Left colon (tissue), 2 donors: ENCODE measurements at places on chromosomes 2 and 18. TPM values are rescaled to one million over a fixed set of nuclear protein-coding genes. Genes with fewer than 3 reads are reported as not detected.

- DNase-seq: peak; percentile 28
Measured at GRCh38 chr2:24402242-24403097, 42.1 kb upstream of the ITSN2 start.

DNA sequence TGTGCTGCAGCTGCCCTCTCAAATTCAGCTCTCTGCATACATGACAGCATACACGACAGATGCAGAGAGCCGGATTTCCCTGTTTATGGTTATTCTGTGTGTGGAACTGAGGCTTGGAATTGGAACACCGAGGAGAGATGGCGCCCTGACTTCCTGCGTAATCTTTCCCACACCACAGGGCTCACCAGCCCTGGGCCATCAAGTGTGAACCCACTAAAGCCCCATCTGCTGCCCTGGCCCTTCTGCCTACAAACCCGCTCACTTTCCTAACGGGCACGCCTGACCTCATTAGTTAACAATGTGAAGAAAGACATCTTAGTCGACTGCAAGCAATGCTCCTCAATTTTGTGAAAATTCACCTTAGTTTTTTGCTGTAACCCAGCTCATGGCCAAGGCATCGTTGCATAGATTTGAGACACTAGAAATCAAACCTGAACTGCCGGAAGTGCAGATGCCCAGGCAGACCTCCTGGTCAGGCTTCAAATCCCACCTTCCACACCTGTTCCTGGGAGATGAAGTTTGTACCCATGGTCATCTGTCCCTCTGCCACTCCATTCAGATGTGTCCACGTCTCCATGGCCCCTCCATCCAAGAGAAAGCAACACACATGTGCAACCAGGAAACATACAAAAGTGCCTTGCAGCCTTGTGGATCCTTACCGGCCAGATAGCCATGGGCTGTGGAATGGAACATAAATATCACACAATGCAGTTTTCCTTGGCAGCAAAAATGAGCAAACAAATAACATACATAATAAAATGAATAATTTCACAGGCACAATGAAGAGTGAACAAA lies 5.0 kb upstream of the CIDEA start:
- DNase-seq: no peak

GRCh38 chr2:17104454-17104853 lies 413.8 kb downstream of the RAD51AP2 start:
- no peak for DNase-seq

Gene WDR54
- total RNA-seq: 5.4 TPM

DNA sequence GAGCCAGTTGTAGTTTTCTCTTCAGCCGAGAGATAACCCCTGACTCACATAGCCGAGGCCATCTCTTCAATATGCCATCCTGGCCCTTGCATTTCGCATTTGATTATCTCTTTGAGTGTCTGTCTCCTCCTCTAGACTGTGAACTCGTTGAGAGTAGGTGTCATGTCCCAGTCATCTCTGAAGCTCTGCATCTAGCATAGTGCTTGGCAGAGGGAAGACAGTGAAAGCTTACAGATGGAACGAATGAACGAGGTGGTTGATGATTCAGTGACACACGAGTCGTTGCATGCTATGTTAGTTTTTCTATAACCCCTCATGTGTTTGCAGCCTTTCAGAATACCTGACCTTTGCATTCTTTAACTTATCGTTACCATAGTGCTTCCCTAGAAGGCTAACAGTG lies 59.9 kb upstream of the CYRIA start:
- DNase-seq: no peak

Gene LOXHD1
- total RNA-seq: not detected

Gene RND3
- 77.8 TPM for total RNA-seq

- DNase-seq: no peak
Measured at GRCh38 chr2:19352946-19353720, 5.3 kb downstream of the OSR1 start.

Gene FKBP1B
- total RNA-seq: 22.3 TPM

Gene GKN1
- not detected for total RNA-seq

DNA sequence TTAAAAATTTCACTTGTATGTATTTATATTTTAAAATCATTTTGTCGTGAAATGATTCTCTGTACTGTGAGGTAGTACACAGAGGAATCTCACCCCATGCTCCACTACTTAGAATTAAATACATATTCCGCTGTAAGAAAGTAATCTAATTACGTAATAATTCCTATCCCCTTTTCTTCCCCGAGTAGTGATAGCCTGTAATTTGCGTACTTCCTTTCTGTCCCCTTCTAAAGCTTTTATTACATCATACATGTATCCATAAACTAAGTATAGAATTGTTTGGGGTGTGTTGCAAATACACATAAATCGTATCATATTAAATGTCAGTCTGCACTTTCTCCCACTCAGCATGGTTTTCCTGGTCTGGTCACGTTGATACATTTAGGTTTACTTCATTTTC lies 12.4 kb upstream of the CHCHD5 start:
- DNase-seq: no peak

GRCh38 chr2:213818436-213818835 lies 534.2 kb downstream of the SPAG16 start:
- DNase-seq: no peak

- no peak for DNase-seq
Measured at GRCh38 chr2:148524519-148524919, 120.0 kb upstream of the EPC2 start.

Gene IL36G
- not detected for total RNA-seq

Gene CSRNP3
- 2.7 TPM for total RNA-seq

GRCh38 chr2:30115141-30115980 lies 31.4 kb upstream of the YPEL5 start:
- peak; percentile 61 for DNase-seq

Gene ABCB11
- total RNA-seq: 4.1 TPM

DNA sequence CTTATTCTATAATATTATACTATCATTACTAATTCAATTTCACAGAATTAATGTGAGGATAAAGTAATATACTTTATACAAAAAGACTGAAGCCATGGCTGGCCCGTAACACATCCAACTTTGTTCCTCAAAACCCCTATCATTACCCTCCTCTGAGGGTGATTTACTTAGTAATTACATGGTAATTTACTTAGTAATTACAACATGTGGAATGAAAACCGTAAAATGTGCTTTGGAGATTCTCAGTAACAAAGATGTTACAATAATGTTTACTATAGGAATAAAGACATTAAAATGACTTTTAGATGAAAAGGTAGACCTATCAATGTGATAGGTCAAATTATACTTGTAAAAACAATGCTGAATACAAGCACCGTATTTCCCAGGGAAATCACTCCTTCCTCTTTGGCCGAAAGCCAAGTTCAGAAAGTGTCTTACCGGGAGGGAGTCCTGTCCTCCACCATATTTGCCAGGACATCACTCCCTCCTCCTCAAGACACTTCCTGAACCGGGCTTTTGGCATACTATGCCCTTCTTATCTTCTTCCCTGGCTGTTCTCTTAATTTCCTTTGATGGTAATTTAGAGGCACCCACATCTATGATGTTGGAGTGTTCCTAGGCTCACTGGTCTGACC lies 1047.8 kb downstream of the SOCS6 start:
- no peak for DNase-seq

GRCh38 chr2:191358325-191359025 lies 113.3 kb downstream of the MYO1B start:
- DNase-seq: no peak

DNA sequence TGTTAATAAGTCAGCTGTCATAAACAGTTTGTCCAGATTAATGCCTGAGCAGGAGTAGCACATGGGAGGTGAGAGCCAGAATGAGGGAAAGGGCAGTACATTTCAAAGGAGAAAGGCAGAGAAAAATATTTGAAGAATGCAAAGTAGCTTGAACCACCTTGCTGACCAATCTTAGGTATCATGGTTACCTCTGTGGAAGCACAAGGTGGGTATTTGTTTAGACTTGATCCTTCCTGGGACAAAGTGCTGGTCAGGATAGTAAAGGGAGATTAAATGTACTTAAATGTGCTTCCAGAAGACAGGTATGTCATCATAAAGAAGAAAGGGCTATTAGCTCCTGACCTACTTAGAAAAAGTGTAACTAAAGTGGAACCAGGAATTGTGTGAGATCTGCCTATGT lies 105.0 kb downstream of the LRRTM1 start:
- no peak for DNase-seq
